Jurkat, Clone E6-1 (cell line): ENCODE measurements at places on chromosomes 1 and 21.

DNA sequence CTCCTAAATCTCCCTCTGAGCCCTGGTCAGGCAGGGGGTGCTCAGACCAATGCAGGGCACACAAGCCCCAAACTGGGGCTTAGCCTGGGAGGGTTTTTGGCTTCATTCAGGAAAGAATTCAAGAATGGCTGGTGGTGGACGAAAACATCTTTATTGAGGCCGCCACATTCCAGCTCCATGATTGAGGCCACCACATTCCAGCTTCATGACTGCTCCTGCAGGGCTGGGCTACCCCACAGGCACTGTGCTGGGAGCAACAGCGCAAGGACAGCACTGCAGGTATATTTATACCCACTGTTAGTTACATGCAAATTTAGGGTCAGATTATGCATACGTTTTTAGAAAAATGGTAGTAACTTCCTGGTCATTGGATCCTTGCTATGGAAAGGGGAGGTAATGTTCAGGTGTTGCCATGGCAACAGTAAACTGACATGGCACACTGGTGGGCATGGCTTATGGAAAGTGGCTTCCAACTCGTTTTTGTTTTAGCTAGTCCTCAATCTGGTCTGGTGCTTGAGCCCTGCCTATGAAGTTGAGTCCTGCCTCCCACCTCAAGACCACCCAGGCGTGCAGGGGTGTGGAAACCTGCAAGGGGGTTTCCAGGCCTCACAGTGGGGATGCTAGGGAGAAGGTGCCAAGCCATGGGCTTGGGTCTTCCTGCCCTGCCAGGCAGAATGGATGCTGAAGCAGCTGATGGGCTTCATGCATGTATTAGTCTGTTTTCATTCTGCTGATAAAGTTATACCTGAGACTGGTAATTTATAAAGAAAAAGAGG is 348.7 kb upstream of the AJAP1 start:
- DNase-seq = no peak

GRCh38 chr1:1161683-1162079 is 12.0 kb upstream of the TTLL10 start:
- DNase-seq = no peak

DNA sequence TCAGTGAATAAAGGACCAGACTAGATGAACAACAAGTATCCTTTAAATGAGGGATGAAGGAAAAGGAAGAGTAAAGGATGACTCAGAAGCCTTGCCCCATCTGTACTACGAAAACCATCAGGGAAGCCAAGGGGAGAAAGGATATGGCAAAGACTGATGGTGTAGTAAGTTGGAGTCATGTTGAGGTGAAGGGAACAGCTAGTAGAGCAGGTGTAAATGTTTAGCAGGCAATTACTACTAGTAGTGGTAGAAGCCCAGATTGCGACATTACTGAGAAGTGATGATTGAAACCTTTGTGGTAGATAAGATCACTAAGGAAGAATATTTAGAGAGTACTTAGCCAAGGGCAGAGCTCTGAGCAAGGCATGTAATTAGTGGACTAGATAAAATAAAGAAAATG is 84.0 kb downstream of the PHTF1 start:
- no peak for DNase-seq

- DNase-seq = peak; percentile 14
Observed at GRCh38 chr1:239587066-239587465, 200.7 kb downstream of the CHRM3 start.

- DNase-seq = no peak
Observed at GRCh38 chr1:4122513-4123160, 222.6 kb upstream of the C1orf174 start.
